Hematopoietic multipotent progenitor cell treated with erythropoietin and hydrocortisone succinate and interleukin-3 and kit ligand, for 8 days (in vitro differentiated cells): ENCODE measurements at places on chromosomes 1 and 21.

- no peak for DNase-seq
Measured at GRCh38 chr1:17635811-17636210, 96.3 kb downstream of the ARHGEF10L start.

DNA sequence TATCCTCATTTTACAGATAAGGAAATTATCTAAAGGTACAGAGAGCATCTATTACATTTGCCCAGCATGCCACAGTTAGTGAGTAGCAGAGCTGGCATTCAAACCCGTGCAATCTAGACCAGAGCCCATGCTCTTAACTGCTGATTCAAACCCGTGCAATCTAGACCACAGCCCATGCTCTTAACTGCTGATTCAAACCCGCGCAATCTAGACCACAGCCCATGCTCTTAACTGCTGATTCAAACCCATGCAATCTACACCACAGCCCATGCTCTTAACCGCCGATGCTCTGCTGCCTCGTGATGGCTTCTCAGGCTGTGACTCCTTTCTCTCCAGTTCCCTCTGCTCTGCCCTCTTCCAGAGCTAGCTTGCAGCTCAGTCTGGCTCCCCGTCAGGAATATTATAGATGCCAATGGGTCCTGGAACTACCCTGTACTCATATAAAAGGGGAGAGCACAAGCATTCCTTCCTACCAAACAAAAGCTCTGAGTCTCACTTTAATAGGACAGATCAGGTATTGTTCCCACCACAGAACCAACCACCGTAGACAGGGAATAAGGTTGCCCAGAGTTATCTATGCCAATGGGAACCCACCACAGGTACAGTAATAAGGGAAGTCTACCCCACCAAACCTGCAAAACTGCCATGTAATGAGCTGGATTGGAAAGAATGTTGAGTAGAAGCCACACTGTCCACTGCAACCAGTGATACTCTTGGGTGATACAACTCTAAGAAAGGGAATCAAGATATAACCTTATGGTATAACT is 78.4 kb downstream of the SMYD3 start:
- DNase-seq = peak; percentile 93

GRCh38 chr1:15033264-15033663 is 120.3 kb upstream of the TMEM51 start:
- DNase-seq = no peak

DNA sequence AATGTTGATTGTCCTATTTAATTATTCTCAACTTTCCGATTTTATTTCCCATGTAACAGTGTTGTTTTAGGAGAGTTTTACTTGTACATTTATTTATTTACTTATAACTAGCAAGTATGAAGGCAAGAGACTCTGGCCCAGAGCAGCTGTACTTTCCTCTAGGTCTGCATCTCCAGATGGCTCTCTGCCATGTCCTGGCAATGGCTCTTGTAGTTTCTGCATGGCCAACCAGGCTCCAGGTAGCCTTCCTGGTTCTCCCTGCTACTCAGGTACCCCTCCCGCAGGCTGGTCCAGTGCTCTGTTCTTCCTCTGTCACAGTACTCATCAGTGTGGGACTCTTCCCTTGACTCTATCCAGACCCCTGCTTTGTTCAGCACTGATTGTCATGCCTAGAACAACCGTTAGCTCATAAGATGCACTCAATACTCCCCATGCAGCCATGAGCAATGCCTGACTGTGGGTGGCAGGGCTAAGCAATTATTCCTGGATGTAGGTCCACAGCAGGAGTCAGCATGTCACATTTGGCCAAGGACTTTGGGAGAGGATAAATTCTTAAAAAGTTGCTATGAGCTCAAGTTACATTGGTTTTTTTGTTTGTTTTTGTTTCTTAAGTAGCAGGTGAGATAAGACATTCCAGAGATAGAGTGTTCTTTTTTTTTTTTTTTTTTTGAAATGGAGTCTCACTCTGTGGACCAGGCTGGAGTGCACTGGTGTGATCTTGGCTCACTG is 10.9 kb upstream of the IL20 start:
- DNase-seq = no peak

DNA sequence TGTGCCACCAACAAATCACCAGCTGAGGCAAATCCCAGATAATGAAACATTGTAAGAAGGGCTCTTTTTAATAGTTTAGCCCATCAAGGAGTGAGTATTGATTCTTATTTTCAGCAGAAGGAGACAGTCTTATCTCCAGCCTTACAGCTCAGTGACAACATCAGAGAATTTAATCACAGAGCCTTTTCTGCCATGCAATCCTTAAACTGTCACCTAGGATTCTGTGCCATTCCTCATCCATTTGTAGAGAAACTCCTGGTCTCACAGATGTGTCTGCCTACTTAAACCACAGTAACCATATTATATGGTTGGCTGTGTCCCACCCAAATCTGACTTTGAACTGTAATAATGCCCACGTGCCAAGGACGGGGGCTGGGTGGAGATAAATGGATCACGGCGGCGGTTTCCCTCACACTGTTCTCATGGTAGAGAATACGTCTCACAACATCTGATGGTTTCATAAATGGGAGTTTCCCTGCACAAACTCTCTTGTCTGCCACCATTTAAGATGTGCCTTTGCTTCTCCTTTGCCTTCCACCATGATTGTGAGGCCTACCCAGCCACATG is 217.7 kb downstream of the RERE start:
- no peak for DNase-seq

GRCh38 chr1:198913667-198914066 is 274.8 kb downstream of the PTPRC start:
- DNase-seq = no peak

DNA sequence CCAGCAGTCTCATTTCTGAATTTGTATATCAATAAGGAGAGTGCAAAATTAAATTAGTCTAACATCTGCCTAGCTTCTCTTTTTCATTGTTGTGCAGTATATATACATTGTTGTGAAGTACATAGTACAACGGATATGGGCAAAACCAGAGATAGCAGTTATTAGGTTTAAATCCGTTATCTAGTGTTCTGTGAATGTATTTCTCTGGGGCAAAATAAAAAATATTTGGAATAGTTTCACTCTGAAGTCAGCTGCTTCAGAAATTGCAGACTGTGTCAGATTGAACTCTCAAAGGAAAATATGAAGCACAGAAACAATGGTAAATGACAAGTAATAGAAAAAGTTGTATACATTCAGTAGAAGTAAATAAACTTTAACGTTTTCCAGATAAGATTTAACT is 836.5 kb upstream of the CXADR start:
- no peak for DNase-seq

DNA sequence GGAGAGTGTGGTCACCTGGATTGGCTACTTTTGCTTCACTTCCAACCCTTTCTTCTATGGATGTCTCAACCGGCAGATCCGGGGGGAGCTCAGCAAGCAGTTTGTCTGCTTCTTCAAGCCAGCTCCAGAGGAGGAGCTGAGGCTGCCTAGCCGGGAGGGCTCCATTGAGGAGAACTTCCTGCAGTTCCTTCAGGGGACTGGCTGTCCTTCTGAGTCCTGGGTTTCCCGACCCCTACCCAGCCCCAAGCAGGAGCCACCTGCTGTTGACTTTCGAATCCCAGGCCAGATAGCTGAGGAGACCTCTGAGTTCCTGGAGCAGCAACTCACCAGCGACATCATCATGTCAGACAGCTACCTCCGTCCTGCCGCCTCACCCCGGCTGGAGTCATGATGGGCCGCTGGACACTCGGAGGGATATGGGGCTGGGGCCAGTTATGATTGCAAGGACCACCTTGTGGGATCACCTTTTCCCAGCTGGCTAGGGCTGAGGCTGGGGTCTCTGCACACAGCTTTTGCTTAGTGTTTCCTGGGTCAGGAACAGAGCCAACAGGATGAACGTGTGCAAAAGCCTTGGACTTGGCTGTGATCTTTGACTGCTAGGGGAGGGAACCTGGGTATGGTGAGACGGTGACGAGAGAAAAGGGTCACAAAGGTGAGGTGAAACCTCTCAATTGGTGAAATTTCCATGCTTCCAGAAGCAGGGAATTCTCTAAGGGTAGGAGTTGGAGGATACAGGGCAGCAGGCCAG is 4.3 kb upstream of the GNAI3 start:
- no peak for DNase-seq

DNA sequence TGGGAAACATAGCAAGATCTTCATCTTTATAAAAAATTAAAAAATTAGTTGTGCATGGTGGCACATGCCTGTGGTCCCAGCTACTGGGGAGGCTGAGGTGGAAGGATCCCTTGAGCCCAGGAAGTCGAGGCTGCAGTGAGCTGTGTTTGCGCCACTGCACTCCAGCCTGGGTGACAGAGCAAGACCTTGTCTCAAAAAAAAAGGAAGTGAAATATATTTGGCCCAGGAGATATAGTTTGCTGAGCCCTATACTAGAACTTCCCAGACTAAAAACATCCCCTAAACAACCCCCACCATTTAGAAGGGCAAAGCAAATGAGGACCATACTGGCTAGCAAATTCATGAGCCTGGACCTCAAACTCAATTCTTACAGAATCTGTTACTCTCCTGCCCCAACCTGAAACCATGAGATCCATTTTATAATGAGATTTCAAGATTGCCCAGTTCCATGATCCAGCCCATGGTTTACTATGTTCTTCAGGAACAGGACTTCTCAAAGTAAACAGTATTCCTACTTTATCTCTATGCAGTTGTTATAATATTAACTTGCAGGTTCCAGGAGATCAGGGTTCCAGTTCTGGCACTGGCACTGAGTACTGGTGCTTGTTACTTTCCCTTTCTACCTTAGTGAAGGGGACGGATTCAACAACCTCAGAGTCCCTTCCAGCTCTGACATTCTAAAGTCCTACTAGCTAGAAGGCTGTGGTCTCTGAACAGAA is 48.9 kb upstream of the TADA1 start:
- DNase-seq = no peak

DNA sequence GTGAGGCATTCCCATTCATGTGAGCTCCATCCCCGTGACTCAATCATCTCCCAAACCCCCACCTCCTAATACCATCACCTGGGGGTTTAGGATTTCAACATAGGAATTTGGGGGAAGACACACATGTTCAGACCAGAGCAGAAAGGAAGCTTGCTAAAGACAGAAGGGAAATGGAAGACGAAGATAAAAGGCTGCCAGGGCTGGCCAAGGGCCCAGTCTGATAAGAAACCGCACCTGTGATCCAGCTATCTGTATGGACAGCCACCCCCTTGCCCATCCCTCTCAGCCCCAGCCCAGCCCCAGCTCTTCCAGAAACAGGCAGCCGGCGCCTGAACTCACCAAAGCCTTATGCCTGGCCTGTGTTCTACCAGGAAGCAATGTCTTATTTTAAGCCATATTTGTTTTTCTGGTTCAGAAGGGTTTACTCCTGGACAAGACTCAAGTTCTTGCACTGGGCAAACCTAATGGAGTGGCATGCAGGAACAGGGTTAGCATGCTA is 198.4 kb upstream of the VAMP3 start:
- DNase-seq = peak; percentile 89

DNA sequence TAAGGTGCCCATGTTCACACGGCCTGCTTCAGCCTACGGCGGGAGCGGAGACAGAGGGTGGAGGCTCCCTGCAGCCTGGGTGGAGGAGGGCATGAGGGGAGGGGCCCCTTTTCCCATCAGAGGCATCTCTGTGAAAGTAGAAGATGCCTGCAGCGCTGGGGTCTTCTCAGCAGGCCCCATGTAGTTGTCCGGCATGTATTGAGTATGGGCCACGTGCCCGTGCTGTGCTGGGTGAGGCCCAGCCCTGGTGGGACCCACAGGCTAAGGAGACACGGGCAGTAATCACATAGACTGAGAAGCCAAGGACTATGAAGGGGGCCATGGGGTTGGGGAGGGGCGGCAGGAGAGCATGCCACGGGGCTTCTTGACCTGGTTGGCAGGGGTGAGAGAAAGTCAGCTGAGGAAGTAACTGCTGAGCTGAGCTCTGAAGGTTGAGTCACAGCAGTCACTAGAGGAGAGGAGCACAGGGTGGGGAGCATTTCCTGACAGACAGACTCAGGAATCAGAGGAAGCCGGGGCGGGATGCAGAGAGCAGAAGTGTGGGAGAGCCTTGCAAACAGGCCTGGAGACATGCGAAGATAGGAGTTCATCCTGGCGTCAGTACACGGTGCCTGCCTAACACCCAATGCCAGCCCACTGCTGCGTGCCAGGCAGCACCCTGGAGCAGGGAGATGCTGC is 21.6 kb downstream of the PSEN2 start:
- DNase-seq = no peak

DNA sequence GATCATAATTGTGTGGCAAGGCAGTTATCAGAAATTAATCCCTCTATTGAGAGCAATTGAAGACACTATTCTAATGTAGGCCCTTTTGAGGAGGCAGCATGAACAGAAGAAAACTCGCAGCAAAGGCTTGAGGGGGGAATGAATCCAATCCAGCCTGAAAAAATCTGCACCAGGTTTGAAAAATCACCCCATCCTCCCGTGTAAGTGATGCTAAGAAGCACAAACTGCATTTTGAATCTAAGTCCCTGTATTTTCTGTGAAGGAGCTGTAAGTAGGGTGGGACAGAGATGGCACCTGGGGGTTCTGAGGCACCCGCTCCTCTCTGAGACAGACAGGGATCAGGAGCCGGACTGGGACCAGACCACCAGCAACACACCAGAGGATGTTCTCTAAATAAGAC is at the start of gene CRB1:
CRB1 (plus strand) TSS at position 241 of the 400 bp plus-strand sequence. CDS start 161 bp downstream, outside the sequence.
- no peak for DNase-seq

- DNase-seq = no peak
Measured at GRCh38 chr1:28010969-28011368, 51.2 kb downstream of the XKR8 start.

- DNase-seq = no peak
Measured at GRCh38 chr1:212635141-212635631, 26.6 kb downstream of the ATF3 start.

- no peak for DNase-seq
Measured at GRCh38 chr1:235650341-235651169, 971 bp upstream of the GNG4 start.

DNA sequence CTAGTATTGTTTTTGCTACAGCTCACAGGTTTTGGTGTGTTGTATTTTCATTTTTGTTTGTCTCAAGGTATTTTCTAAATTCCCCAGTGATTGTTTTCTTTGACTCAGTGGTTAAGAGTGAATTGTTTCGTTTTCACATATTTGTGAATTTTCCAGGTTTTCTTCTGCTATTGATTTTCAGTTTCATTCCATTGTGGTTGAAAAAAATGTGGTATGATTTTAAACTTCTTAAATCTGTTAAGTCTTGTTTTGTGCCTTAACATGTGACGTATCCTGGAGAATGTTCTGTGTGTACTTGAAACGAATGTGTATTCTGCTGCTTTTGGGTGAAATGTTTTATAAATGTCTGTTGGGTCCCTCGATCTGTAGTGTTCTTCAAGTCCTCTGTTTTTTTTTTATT is 117.9 kb downstream of the KIF26B start:
- DNase-seq = no peak

- DNase-seq = peak; percentile 65
Measured at GRCh38 chr21:46551636-46552241, 53.1 kb downstream of the S100B start.

DNA sequence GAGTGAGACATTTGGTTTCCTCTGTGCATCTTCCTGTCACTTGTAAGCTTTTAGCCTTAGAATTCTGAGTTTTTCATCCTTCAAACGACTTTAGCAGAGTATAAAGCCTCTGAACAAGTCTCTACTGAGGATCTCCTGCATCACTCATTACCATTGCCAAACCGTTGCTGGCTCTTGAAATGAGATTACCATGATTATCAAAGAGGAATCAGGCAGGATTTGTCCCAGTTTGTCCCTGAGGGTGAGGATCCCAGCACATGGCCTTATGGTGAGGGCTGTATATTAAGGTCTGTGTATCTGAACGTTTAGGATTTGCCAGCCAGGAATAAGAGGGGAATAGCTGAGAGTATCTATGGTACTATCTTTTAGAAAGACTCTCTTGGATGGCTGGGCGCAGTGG is 169.5 kb upstream of the L1TD1 start:
- DNase-seq = no peak

- no peak for DNase-seq
Measured at GRCh38 chr1:84712276-84712874, 22.1 kb upstream of the SSX2IP start.
